ENCODE measurements at places on chromosomes 6 and 20.

- no peak for DNase-seq
Observed at GRCh38 chr6:146550911-146551310, 7.3 kb downstream of the RAB32 start.

- DNase-seq: no peak
Observed at GRCh38 chr20:3875378-3875974, 13.7 kb upstream of the PANK2 start.

- no peak for DNase-seq
Observed at GRCh38 chr6:79466207-79466834, 70.9 kb downstream of the LCA5 start.

- no peak for DNase-seq
Observed at GRCh38 chr6:150981095-150981494, 115.6 kb downstream of the MTHFD1L start.

DNA sequence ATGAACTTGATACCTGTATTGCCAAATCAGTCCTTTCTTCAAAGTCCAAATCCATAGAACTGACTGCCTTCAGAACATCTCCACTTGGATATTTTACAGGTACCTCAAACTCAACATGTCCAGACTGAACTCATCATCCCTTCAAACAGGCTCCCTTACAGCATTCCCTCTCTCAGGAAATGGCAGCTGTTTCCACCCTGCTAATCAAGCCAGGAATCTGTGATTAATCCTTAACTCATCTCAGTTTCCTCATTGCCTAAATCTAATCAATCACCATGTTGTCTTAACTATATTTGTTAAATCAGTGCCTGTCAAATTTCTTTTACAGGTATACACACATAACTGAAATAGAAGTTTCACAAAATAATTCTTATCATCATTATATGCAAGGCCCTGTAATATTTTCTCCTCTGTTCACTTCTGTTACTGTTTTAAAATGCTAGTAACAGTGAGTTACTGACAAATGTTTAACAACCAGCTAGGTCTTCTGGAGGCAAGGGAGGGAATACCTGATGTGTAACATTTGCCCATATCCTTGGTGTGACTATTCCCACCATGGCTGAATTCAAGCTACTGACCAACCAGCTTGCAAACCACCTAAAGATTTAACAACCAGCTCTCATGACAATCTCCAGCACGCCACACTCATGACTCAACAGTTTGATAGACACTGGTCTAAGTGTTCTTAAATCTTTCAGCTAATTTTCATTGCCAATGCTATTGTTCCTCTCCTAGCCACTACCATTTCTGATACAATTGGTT, 124.9 kb downstream of the ADAT2 start:
- DNase-seq: no peak

DNA sequence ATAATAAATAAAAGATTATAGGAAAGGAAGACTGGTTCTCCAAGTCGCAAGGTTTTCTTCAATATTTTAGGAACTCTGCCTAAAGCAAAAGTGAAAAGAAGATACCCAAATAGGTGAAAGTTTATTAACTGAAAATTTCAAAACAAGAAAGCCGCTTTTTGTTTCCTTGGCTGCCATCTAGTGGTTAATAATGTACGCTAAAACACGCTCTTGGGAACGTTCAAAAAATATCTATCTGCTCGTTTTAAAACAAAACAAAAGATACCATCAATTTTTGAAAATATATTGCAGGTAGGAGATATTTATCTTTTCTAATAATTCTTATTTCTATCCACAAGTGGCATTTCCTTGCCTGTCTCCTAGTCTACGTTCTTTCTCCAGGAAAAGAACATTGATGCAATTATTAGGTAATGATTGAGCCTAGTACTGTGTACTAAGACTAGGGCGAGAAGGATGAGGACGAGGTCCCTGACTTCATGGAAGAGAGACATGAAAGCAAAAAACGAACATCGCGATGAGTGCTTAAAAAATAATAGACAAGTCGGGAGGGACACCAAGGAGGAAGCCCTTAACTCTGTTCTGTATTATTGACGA, 97.2 kb downstream of the SPTLC3 start:
- DNase-seq: peak; percentile 33

DNA sequence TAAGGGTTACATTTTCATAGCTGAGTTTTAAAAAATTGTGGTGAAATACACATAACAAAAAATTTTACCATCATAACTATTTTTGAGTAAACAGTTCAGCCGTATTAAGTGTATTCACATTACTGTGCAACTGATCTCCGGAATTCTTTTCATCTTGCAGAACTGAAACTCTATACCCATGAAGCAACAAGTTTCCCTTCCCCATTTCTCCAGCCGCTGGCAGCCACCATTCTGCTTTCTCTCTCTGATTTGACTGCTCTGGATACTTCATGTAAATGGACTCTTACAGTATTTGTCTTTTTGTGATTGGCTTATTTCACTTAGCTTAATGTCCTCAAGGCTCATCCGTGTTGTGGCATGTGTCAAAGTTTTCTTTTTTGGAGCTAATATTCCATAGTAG, 341.6 kb downstream of the QKI start:
- no peak for DNase-seq

DNA sequence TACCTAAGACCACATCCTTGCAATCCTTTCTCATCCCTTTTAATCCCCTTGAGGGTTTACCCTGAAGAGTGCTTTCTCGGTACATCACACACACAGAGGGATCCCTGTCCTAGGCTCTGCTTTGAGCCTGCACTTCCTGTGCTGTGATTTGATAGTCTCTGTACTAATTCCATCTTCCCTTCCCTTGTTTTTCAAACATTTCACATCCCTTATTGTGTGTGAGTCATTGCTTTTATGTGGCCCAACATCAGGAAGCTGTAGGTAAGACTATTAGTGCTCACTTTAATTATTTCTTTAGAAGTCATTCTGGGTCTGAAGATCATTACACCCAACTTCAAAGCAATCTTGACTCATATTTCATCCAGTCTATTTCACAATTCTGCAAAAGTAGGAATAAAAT, 57.2 kb upstream of the ANKEF1 start:
- no peak for DNase-seq

DNA sequence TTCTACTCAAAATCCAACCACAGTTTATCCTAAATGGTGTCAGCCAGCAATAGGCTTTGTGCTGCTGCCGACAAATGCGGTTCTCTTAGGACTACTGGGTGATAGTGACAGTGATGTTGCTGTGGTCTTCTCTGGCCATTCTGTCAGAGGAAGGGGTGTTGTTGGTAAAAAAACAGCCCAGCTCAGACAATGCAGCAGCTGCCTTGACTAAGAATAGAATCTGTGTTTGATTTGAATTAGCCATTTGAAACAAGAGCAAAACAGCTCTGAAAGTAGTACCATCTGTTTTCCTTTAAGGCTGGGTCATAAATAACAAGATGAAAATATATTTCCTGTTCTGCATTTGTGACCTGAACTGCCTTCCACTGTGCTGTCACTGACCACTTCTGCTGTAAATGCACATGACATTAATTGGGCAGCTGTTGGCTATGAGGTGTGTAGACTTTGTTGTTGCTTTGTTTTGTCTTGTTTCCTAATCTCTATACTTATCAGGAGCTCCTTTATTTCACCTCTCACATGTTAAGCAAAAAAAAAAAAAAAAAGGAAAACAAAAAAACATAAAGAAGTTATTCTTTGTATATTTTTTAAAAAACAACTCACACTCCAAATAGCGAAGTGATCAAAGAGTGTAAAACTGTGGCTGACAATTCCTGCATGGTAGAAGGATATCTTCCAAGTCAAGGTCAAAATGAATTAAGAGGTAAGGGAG, 497.8 kb upstream of the ARID1B start:
- DNase-seq: no peak

DNA sequence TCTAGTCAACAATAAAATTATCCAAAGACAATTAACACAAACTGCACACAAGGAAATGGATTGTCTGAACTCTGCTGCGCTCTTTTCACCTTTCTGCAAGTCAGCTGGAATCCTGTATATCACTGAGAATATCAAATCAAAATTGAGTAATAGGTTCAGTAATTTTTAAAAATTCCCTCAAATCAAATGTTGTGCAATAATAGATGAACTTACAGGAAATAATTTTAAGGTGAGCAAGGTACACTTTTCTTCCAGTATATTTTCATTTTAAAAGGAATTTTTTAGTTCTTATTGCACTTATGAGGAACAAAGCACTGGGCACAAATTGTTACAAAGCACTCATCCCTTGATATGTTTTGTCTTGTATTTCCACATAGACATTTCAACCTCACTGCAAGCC, 1.2 kb downstream of the SAYSD1 start:
- no peak for DNase-seq

GRCh38 chr6:56484669-56485068, 158.0 kb downstream of the DST start:
- no peak for DNase-seq

GRCh38 chr6:35521235-35521634, 8.5 kb upstream of the TULP1 start:
- DNase-seq: no peak

- DNase-seq: no peak
Observed at GRCh38 chr6:42410861-42411260, 40.9 kb downstream of the TRERF1 start.

DNA sequence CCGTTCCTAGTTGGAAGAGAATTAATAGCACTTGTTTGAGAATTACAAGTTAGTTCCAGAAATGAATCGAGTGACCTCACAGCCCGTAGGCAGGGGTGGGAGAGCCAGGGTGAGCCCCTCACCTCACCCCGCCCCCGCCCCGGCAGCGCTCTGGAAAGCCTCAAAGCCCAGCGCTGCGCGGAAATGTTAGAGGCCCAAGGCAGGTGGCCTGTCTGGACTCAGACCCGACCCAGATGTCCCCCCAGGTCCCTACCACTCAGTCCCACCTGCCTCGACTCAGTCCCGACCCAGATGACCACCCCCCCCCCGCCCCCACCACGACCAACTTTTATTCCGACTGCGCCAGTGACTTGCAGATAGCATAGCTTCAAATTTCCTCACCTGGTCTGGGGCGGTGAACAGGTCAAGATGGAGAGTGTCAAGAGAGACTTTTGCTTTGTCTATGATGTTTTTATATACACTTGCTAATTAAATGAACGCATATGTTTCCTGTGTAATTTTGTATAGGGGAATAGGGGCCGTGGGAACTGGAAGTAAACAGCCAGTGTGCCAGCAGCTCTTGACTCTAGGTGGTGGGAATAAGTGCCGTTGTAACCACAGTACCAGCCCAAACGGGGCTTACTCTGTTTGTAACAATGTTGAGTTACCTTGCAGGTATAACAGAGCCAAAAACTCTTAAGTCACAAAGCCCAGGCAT, 1.2 kb upstream of the PXDC1 start:
- DNase-seq: no peak

DNA sequence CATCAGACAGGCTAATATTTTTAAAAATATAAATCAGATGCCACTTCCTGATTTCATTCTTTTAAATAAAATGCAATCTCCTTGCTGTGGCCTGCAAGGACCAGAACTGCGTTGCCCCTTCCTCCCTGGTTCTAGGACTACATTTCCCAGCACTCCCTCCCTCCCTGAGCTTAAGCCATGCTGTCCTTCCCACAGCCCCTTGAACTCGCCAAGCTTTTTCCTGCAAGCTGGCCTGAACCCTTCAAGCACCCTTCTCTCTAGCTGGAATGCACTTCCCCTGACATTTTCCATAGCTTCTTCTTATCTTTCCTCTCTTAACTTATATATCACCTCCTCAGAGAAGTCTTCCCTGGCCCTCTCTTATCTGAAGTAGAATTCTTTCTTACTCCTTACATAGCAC, 6.1 kb upstream of the DOK5 start:
- no peak for DNase-seq

- DNase-seq: no peak
Observed at GRCh38 chr6:131107151-131107550, 28.1 kb upstream of the AKAP7 start.

GRCh38 chr6:72418495-72418894, 203.4 kb upstream of the KCNQ5 start:
- DNase-seq: peak; percentile 57

DNA sequence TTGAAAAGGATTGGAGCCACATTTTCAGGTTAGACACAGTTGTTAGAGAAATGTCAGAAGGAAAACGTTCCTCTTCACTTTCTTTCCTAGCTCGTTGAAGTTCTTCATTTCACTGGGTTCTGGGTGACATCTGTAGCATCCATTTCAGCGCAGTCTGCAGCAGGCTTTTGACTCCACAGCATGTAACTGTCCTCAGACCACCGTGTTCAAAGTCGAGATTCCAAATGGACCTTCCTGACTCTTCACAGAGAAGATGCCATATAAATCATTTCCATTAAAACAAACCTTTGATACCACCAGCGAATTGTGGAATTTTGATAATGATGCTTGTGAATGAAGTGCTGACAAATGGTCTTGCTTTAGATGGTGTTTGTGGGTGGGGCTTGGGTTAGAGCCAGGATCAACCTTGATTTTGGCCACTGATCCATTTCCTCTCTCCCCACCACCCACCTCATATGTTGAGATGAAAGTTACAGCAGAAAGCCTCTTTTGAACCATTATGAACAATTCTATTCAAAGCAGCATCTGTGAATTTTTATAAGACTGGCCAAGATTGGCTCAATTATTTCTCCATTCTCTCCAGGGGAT, 185.3 kb upstream of the PREP start:
- no peak for DNase-seq

GRCh38 chr20:61354501-61354900, 102.4 kb downstream of the CDH4 start:
- no peak for DNase-seq

- DNase-seq: no peak
Observed at GRCh38 chr6:168541307-168541706, 100.3 kb downstream of the SMOC2 start.

DNA sequence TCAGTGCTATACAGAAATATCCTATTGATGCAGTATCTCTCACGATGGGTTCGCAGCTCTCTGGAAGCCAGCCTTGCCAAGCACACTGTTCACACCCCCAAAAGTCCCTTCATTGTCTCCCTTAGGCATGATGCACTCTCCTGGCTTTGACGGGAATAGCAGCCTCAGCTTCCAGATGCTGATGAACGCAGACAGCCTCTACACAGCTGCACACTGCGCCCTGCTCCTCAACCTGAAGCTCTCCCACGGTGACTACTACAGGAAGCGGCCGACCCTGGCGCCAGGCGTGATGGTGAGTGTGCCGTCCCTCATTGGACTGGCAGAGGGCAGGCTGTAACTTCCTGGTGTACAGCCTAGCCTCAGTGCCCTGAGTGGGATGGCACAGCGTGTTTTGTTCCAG, 60.0 kb upstream of the PBOV1 start:
- no peak for DNase-seq

GRCh38 chr6:155493026-155493693, 37.5 kb upstream of the NOX3 start:
- DNase-seq: no peak

- no peak for DNase-seq
Observed at GRCh38 chr6:70266142-70266541, 36.7 kb downstream of the COL9A1 start.

GRCh38 chr6:56890683-56891429, 64.1 kb upstream of the BEND6 start:
- no peak for DNase-seq
